ENCODE measurements at places on chromosomes 16 and 17.
A peak's percentile ranks its signal among the peaks of the same experiment; 100 is the strongest.

DNA sequence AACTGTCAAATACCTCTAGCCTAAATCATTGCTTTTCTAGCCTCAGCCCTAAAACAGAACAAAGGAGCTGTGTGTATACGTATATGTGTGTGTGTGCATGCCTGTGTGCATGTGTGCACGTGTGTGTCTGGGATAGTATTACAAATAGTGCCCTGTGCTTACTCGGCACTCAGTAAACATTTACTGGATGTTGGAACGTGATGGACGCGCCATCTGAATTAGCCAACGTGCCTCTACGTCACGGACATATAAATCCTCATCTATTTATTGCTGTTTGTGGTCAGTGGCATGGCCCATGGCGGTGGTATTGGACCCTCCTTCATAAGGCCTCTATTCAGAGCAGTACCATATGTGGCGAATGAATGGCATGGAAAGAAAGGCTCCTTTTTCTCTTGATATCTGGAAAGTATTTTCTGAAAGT lies 37.5 kb downstream of the WWP2 start:
- no peak for DNase-seq

- no peak for DNase-seq
These were observed 67.2 kb downstream of the CDH8 start for GRCh38 chr16:61969077-61969382.

GRCh38 chr17:63002625-63003024 lies 36.6 kb downstream of the TANC2 start:
- no peak for DNase-seq

GRCh38 chr16:69057400-69058378 lies 47.8 kb upstream of the HAS3 start:
- DNase-seq: peak; percentile 96

DNA sequence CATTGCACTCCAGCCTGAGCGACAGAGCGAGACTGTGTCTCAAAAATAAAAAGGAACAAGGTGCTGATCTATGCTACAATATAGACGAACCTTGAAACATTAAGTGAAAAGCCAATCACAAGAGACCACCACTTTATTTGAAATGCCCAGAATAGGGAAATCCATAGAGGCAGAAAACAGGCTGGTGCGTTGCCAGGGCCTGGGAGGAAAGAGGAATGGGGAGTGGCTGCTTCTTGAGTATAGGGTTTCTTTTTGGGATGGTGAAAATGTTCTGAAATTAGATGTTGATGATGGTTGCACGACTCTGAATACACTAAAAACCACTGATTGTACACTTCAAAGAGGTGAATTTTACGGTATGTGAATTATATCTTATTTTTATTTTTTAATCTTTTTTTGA lies 20.3 kb upstream of the GLIS2 start:
- DNase-seq: no peak

DNA sequence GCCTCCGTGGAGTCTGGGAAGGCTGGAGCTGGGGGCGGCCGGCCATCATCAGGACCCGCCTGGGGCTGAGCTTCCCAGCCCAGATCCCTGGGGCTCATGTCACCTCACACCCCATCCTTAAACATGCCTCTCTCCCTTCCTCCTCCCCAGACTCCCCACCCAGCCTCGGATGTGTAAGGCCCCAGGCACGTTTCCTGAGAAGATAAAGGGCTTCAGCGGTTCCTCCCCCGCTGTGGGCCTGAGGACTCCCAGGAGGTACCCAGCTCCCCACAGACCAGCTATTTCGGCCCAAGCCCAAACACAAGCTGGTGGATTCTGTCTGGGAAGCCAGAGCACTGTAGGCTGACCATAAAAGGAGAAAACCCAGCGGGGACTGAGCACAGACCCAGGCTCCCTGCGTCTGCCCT lies 49.2 kb downstream of the MYH11 start:
- DNase-seq: peak; percentile 53

DNA sequence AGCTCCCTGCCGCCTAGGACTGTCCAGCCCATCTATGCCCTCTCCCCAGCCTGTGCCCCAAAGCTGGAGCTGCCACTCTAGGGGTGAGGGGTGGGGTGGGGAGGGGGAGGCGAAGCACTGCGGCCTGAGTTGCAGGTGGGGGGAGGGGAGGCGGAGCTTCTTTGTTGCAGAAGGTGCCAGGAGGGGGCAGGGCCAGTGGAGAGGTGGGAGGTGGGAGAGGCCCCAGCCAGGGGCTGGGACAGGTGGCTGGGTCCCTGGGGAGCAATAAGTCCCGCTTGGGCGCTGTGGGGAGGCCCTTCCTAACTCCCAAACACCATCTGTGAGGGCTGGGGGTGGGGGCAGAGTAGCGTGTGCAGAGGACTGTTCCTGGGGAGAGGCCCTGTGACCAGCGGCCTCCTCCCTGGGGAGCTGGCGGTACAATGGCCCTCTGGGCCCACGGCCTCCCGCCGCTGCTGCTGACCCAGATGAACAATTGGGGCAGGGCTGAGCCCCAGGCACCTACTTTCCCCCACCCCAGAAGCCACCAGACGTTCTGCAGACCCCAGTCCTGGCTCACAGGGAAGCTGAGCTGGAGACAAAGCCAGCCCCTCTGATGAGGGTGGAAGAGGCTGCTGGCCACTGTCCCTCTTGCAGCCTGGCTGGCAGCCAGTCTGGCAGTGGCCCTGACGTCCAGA lies 2.2 kb upstream of the NTN3 start:
- no peak for DNase-seq
